Renal cortex interstitium (tissue), 15 donors: ENCODE measurements at places on chromosomes 16 and 17. TPM values are rescaled to one million over a fixed set of nuclear protein-coding genes. Genes with fewer than 3 reads are reported as not detected.

The SMG1 gene
- 71.6 TPM for polyA plus RNA-seq

The CTRB1 gene
- 0.11 TPM for polyA plus RNA-seq

The SOCS1 gene
- 7.2 TPM for polyA plus RNA-seq

The ZFPM1 gene
- 5.7 TPM for polyA plus RNA-seq

The ABCC11 gene
- polyA plus RNA-seq, result 0.14 TPM

The HYDIN gene
- polyA plus RNA-seq, result 17.6 TPM

The NPIPA8 gene
- polyA plus RNA-seq, result 1.4 TPM

The NXPH3 gene
- polyA plus RNA-seq, result 0.90 TPM

The GPR139 gene
- not detected for polyA plus RNA-seq

The DPEP3 gene
- not detected for polyA plus RNA-seq

The MAP1LC3B gene
- polyA plus RNA-seq, result 72.6 TPM

The PRR11 gene
- polyA plus RNA-seq, result 20.9 TPM

The MT1M gene
- not detected for polyA plus RNA-seq

The INCA1 gene
- polyA plus RNA-seq, result 7.2 TPM

The PRKCB gene
- 4.2 TPM for polyA plus RNA-seq

The ADAP2 gene
- 4.6 TPM for polyA plus RNA-seq

The IL4R gene
- polyA plus RNA-seq, result 17.2 TPM

The KRT23 gene
- polyA plus RNA-seq, result 0.80 TPM

The EIF5A gene
- 353 TPM for polyA plus RNA-seq

The TP53TG3F gene
- polyA plus RNA-seq, result not detected

The CSNK1D gene
- 137 TPM for polyA plus RNA-seq

The CDRT15L2 gene
- polyA plus RNA-seq, result not detected

The ORAI3 gene
- 17.7 TPM for polyA plus RNA-seq

The ENPP7 gene
- polyA plus RNA-seq, result 5.1 TPM

The ASB16 gene
- 3.9 TPM for polyA plus RNA-seq

The CDC6 gene
- polyA plus RNA-seq, result 27.8 TPM

The DRC3 gene
- polyA plus RNA-seq, result 14.7 TPM

The SLC25A10 gene
- 18.9 TPM for polyA plus RNA-seq
